ENCODE measurements at places on chromosomes 2 and 18.

DNA sequence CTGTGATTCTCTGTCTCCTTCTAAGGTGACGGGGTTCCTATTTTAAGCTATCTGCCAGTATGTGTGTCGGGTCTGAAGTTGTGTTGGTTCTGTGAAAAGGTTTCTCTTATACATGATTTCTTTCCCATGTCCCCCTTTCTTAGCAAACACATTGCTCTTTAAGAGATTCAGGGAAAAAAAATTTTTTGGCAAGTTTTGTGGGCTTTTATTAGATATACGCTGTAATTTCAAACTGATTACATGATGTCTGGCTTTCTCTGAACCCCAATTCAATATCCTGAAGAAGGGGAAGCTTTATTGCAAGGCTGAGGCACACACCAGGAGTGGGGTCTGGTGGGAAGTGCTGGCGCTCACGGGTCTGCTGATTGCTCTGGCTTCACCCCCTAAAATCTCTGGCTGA lies 210.6 kb downstream of the AGPS start:
- DNase-seq: no peak

DNA sequence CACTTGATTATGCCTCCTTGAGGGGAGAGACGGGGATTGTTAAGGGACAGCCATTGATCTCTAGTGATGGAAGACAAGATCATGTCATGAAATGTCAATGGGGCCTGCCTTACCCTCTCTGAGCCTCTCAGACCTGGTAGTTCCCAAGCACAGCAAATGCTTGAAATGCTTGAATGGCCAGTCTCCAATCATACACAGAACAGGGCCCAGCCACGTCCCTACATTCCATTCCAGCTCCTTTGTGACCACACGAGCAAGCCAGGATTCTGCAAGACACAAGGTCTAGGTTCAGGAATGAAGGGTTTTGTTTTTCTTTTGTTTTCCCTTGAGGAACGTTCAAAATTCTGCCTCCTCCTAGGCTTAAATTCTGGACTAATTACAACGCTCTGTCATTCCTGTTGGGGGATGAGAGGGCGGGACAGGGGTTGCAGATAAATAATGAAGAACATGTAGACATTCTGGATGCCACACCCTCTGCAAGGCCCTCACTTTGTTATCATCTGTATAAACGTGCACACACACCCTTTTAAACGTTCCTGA lies 98.1 kb upstream of the YPEL5 start:
- DNase-seq: no peak

DNA sequence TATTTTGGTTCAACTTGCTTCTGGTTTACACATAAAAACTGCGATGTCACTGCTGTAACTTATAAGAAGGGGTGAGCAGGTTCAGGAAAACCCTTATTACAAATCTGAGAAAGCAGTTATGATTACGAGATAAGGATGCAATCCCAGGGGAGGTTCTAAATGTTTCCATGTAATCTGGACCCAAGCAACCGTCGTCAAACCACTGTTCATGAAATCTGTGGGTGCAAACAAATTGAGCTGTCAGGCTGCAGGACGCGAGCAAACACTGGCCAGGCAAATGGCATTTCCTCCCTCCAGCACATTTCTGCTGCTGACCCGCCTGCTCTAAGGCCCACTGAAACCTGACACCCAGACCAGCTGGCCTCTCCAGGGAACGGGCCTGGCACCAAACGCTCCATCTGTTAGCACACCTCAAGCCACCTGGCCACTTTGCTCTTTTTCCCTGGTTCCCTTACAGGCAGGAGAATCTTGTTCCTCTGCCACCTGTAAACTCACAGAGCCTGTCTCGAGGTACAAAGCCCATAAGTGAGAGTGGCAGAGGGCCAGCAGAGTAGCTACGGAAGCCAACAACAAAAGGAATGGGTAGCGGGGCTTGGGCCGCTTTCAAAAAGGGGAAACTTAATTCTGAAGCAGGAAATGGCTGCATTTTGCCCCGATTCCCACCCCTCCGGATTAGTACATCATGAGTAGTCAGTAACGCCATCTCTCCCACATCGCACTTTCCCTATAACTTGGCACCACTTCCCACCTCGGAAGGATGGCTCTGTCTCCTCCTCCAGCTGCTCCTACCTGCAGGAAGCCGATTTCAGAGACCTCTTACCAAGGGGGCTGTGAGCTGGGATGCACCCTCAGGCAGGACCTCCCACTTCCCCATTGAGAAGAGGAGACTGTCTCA lies 26.5 kb downstream of the CRACDL start:
- DNase-seq: no peak

- no peak for DNase-seq
These were observed 9.8 kb downstream of the ARID5A start for GRCh38 chr2:96546321-96546720.

DNA sequence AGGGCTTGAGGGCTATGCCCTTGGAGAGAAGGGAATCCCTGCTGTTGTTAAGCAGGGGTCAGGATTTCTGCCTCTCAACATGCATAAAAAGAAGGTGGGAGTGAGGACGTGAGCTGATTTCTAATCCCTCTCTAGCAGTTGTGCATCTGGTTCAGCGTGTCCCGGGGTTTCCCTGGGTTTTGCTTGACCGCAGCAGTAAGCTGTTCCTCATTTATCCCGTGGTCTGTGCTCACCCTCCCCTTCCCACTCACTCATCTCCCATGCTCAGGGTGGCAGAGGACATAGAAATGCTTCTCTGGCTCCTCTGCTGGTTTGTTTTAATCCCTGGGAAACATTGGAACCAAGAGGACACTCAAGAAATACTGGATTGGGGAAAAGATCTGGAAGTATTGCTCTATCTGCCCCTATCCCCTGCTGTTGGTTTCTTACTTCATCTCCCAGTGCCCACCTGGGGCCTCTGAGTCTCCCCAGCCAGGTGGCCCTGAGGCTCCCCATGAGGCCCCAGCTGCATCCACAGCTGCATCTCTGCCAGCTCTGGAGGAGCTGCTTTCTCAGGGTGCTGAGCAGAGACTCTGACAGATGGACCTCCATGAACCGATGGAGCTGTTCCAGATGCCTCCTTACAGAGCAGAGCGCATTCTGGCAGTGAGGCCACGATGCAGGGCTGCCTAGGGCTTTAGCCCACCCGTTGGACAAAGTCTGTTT lies 36.1 kb downstream of the TET3 start:
- DNase-seq: no peak

DNA sequence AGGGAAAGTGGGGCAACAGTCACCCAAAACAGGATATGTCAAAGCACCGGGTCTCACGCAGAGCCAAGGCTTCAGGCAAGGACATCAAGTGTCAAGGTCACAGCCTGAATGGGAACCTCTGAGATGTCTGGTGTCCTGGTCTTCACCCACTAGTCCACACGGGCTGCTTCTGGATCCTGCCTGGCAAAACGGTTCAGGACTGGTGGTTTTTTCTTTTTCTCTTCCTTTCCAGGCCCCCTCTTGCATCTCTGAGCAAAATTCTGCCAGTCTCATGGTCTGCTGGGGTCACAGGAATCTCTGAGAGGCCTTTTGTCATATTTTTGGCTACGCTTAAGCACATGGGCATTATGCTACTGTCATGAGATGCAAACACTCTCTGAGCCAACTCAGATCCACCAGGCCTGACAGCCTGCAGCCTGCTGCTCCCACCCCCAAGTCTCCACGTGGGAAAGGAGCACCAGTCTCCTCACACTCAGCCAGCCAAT lies 518.2 kb upstream of the ZEB2 start:
- no peak for DNase-seq

DNA sequence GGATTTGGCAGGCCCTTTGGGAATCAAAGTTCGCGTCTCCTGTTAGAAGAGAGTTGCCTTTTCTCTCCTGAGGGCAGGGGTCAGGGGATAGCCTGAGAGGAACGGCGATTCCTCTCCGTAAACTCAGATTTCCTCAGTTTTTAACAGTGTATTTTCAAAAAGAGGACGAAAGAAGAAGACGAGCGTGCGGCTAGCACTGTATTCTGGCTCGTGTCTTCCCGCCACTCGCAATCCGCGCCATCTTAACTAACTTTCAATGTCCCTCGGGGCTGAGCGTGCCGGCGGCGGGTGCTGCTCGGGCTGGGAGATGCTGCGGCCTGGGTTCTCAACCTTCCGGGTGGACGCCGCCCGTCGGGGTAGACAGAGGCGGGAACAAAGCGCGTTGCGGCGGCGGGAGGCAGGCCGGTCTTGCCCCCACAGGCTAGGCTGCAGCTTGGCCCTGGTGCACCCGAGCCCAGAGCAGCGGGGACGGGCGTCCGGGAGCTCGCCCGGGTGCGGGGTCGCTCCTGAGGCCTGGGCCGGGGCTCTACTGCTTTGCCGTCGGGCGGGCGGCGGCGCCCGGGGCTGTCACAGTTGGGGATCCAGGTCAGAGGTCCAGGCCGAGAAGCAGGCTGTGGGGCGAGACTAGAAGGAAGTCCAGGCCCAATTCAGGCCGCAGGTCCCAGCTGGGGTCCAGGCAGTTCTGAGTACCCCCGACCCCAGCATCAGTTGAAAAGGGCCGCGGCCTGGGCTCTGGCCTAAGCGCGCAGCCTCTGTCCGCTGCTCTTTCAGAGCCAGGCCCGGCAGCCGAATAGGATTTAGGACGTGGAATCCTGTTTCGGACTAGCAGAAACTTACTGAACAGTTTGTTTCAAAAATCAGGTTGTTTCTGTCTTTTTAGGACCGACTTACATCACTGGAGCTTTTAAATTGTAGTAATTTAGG lies 11.8 kb downstream of the TBR1 start:
- DNase-seq: no peak

DNA sequence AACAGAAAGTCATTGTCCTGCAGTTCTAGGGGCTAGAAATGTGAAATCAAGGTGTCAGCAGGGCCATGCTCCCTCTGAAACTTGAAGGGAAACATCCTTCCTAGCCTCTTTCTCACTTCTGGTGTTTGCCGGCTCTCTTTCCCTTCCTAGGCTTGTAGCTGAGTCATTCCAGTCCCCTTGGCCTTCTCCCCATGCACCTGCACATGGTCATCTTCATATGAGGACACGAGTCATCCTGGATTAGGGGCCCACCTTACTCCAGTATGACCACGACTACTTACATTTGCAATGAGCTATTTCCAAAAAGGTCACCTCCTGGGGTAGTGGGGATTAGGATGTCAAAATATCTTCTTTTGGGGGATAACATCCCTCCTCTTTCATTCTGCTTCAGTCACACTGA lies 168.5 kb upstream of the CXCR4 start:
- no peak for DNase-seq

- DNase-seq: peak; percentile 22
These were observed 7.9 kb downstream of the TMEM198 start for GRCh38 chr2:219551441-219552381.

GRCh38 chr2:241014764-241015163 lies 16.3 kb downstream of the SNED1 start:
- DNase-seq: no peak

DNA sequence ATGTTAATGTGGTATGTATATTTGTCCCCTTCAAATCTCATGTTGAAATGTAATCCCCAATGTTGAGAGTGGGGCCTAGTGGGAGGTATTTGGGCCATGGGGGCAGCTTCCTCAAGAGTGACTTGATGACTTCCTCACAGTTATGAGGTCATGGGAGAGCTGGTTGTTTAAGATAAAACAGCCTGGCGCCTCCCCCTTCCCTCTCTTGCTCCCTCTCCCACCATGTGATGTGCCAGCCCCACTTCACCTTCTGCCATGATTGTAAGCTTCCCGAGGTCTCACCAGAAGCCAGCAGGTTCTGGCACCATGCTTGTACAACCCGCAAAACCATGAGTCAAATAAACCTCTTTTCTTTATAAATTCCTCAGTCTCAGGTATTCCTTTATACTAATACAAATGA lies 258.3 kb upstream of the POU3F3 start:
- no peak for DNase-seq

DNA sequence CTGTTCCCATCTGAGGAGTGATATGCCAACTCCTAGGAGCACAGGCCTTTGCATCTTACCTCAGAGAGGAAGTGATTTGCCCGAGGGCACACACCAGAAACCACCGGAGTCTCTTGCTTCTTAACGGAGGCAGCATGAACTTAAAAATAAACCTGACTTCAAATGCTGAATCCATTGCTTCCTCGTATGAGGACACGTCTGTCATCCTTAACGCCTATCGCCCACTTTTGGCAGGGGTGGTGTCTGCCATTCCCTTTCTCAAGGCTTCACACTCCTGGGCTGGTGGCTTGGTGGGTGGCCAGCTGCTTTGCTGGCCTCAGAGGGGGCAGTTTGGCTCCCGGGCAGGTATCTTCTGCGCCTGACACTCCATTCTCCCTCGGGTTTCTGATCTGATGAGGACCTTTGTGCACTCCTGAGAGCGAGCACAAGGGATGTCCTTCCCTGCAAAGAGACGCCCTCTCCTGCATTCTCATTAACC lies 1.1 kb upstream of the PREB start:
- DNase-seq: no peak
